DMS53 (cell line): ENCODE measurements at places on chromosomes 3 and 15.
A peak's percentile ranks its signal among the peaks of the same experiment; 100 is the strongest.

GRCh38 chr3:2363854-2364253, 265.2 kb downstream of the CNTN4 start:
- DNase-seq: no peak

GRCh38 chr3:56917361-56918110, 115.8 kb upstream of the ARHGEF3 start:
- DNase-seq: peak; percentile 71

DNA sequence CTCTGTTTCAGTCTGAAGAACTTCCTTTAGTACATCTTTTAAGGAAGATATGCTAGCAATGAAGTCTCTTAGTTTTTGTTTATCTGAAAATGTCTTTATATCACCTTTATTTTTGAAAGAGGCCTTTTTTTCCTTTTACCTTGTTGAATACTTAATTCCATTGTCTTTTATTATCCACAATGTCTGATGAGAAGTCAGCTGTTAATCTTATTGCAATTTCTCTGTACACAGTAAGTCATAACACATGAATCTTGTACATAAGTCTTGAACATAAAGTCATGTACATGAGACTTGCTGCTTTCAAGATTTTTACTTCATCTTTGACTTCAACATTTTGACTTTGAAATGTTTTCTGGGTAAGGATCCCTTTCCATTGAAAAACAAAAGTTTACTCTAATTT, 424.3 kb upstream of the ATP10A start:
- no peak for DNase-seq

- no peak for DNase-seq
Observed at GRCh38 chr3:43296565-43296964, 10.2 kb downstream of the SNRK start.

- DNase-seq: no peak
Observed at GRCh38 chr3:114816052-114816451, 331.0 kb downstream of the ZBTB20 start.

- DNase-seq: no peak
Observed at GRCh38 chr15:65512807-65513416, 4.6 kb downstream of the DPP8 start.

GRCh38 chr15:73782344-73782959, 29.3 kb upstream of the INSYN1 start:
- no peak for DNase-seq

GRCh38 chr3:132346841-132347736, 29.9 kb downstream of the ACP3 start:
- peak; percentile 8 for DNase-seq

- peak; percentile 92 for DNase-seq
Observed at GRCh38 chr3:185332026-185332735, 30.8 kb upstream of the MAP3K13 start.

GRCh38 chr3:81500039-81500438, 261.4 kb downstream of the GBE1 start:
- DNase-seq: no peak

GRCh38 chr15:61511756-61512155, 282.7 kb upstream of the RORA start:
- DNase-seq: no peak

DNA sequence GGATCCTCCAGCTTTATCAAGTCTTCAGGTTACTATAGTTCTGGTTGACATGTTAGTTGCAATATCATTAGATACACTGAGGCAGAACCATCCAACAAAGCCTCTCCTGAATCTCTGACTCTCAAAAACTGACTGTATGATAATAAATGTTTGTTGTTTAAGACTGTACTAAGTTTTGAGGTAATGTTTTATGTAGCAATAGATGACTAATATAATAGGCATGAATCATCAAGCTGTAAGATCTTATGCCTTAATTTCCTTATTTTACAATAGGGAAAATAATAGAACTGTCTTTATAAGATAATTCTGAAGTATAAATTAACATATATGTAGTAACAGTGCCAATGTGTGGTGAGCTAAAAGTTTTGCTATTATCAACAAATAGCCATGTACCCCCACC, 88.9 kb upstream of the TBC1D5 start:
- DNase-seq: no peak

- DNase-seq: no peak
Observed at GRCh38 chr3:51916418-51916817, 13.3 kb upstream of the IQCF1 start.
